ENCODE measurements at places on chromosomes 5 and 9.

GRCh38 chr9:5851445-5851844 is 18.5 kb upstream of the ERMP1 start:
- no peak for DNase-seq

DNA sequence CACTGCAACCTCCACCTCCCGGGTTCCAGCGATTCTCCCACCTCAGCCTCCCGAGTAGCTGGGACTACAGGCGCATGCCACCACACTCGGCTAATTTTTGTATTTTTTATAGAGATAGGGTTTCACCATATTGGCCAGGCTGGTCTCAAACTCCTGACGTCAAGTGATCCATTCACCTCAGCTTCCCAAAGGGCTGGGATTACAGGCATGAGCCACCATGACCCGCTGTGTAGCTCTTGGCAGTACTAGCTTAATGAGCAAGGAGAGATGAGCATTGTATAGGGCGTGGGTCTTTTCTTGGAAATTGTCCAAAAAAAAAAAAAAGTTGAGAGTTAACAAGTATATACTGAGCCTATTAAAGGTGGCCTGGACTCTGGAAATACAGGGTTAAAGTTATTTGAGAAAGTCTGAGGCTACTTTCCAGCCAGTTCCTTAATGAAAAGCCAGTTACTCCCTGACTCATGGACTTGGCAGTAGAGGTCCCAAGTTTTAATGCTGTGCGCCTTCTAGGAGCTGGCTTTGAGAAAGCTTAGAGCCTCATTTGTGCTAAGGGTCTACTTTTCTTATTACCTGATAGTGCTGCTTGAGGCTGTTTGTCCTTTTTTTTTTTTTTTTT is 4.2 kb upstream of the FGF18 start:
- DNase-seq: no peak

DNA sequence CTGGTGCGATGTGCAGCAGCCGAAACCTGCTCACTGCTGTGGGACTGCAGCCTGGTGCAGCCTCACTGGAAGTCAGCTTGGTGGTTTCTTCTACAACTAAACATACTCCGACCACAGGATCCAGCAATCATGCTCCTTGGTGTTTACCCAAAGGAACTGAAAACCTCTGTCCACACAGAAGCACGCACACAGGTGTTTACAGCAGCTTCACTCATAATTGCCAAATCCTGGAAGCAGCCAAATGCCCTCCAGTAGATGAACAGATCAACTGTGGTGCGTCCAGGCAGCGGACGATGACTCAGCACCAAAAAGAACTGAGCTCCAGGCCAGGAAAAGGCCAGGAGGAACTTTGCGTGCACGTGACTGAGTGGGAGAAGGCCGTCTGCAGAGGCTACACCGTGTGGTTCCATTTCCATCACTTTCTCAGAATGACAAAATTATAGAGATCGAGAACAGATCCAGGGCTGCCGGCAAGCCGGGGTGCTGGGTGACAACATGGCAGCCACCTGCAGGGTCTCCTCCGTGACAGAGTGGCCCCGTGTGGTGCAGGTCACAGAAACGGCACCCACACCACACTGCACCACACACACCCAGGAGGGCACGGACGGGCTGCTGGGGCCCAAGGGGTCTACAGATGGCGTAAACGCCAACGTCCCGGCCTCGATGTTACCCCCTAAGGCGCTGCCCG is 23.1 kb upstream of the NSMF start:
- no peak for DNase-seq

- no peak for DNase-seq
Observed at GRCh38 chr9:95103281-95103771, 214.2 kb downstream of the FANCC start.

GRCh38 chr9:132585954-132586829 is 3.8 kb downstream of the BARHL1 start:
- no peak for DNase-seq

- DNase-seq: no peak
Observed at GRCh38 chr5:148687427-148687826, 33.1 kb upstream of the HTR4 start.

GRCh38 chr5:154190595-154191304 is at the start of gene GALNT10:
TSS of gene GALNT10 (plus strand) at chr5:154190733. CDS start at chr5:154190867, 134 bp downstream.
- peak; percentile 12 for DNase-seq

DNA sequence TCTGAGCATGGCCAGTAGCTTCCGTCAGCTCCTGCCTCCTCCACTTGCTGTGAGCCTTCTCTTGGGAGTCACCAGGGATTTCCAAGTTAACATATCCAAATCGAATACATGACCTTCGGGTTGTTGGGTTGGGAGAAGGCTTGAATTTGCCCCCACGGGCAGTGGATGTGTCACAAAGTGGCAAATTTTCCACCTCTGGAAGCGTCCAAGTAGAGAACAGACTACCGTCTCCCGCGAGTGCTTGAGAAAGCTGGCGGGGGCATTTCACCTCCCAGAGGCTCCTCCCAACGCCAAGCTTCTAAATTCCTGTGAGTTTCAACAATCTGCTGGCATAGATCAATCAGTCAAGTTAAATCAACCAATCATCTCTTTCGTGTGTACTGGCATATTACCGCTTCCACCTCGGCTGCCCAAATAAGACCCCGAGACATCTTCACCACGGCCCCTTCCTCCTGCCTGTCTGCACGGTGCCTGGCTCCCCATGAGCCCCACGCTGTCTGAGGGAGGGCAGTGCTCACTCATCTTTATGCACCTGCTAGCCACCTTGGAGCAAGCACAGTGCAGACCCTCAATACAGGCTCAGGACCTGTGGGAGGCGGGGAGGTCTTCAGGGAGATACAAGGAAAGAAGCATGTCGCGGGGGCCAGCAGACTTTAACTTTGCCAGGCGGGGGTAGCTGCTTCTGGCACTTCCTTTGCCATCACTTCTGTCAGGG is 79.1 kb downstream of the MRPL36 start:
- no peak for DNase-seq

DNA sequence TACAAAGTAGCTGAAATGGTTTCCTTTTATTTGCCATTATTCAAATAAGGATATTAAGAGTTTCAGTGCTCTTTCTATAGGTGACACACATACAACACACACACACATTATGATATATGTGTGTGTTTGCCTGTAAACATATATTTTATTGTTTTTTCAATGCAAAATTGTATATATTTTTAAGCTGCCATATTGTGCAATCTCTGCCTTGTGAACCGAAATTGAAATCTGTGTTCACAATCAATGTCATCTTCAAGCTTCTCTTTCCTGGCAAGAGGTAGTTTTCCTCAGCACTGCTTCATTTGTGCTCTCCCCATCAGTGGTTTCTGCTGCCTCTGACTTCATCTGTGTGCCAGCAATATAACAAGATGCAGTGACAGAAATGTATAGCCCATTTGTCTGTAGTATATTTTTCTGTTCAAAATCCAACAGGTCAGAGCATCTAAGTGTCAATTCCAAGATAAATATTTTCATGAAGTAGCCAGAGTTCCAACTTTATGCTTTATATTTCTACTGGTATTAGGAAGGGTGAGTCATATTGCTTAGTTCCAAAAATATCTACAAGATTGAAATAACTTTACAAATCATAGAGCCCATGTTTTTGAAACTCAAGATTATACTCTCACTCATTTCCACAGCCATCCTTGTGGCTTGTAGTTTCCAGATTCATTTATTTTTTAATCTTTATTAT is 1704.8 kb upstream of the CDH9 start:
- no peak for DNase-seq

DNA sequence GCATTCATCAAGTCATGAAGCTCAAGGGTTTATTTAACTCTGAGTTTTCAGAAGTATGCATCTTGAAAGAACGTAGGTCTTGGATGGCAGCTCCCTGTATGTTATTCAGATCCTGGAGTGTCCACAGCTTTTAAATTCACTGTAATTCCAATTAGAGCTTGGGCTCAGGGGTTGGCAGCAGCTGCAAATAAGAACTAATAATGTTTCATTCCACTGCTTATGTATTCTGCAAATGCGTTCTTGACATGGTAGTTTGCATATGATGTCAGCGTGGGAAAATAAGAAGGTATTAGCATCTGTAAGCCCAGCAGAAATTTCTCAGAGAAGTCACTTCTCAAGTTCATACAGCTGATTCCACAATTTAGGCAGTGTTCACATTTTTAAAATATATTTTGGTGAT is 58.4 kb downstream of the RORB start:
- DNase-seq: no peak

GRCh38 chr5:135535820-135536801 is at the start of gene NEUROG1:
TSS of gene NEUROG1 (minus strand) at chr5:135535964. CDS start at chr5:135535690, 274 bp downstream.
- no peak for DNase-seq

DNA sequence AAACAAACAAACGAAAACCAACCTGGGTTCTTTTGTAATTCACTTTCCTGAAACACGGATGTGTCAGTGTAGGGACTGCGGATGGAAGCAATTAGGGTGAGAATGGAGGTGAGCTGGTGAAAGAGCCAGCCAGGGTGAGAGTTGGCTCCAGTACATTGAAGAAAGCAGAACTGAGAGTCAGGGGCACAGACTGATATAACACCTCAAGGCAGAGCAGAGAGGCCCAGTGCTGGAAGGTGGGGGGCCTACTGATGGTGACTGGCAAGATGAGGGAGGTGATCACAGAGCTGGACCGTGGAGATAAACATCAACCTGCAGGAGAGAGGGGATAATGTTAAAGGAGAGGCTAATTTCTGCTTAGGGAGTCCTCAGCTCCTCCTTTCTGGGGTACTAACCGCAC is 221.1 kb downstream of the MAN2A1 start:
- DNase-seq: no peak

DNA sequence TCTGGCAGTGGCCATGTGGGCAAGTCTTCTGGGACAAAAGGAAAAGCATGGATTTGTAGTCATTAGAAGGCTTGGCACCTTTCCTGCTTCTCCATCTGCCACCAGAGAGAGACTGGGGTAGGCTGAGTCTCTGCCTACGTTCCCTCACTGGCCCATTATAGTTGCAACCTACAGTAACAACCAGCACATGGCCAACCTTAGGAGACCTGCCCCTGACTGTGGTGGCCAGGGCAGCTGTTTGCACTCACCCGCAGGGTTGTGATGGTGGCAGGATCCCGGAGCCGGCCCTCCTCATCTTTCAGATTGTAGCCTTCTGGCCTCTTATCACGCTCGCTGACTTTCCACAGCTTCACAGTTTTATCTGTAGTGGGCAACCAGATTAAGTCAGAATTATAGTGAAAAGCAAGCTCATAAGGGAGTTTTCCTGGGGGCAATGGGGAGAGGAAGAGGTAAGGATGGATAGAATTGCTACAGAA is 174.9 kb upstream of the GPR151 start:
- DNase-seq: no peak

DNA sequence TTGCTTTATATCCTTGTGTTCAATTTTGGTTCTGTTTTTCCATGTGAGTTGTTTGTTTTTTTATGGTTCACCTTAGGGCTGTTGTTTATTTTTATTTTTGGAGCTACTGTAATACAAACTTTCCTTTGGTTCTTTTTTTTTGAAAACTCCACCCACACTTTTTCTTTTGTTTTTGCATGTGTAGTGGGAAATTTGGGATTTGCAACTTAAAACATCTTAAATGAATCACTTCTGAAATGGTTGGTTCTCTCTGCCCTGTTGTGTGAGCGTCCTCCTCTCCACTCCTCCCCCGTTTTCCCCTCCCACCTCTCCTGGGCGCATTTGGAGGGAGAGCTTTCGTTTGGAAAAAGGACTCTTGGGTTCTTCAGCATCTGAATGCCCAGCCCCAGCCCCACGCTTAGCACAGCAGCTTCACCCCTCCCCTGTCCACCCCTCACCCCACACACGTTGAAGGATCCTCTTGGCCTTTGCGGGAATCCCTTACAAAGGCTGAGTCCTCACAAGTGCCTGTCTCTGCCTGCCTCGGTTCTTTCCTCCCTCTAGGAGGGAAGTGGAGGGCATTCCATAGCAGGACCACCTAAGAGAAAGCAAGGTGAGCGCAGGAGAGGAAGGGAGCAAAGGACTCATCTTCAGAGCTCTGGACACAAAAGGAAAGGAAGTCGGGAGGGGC is 67.2 kb downstream of the DMRT1 start:
- no peak for DNase-seq

DNA sequence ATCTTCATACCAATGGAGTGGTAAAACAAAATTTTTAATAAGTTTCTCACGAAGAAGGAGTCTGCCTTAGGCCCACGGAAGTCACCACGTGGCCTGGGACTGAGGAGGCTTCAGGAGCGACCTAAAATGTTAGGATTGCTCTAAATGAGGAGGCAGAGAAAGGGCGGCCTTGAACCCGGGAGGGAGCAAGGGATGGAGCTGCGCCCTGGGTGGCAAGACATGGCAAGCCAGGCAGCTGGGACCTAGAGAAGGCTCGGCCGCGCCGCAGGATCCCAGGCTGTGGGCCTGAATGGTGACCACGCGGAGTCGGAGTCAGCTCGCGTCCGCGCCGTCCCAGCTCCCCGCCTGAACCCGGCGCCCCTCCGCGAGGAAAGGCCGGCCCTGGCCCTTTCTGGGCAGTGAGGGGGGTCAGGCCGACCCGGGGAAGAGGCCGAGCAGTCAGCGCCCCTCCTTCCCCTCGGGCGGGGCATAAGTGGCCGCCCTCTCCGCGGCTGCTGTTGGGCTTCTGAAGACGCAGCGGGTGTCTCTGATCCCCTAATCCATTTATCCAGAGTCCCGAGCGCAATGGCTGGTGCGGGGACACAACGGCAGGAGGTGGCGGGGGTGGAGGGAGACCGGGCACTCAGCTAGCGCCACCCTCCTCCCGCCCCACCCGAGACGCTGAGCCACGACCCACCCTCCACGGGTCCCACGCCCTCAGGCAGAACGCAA is 10.6 kb downstream of the IRX1 start:
- DNase-seq: no peak

- no peak for DNase-seq
Observed at GRCh38 chr9:5684101-5684500, 55.2 kb downstream of the RIC1 start.

DNA sequence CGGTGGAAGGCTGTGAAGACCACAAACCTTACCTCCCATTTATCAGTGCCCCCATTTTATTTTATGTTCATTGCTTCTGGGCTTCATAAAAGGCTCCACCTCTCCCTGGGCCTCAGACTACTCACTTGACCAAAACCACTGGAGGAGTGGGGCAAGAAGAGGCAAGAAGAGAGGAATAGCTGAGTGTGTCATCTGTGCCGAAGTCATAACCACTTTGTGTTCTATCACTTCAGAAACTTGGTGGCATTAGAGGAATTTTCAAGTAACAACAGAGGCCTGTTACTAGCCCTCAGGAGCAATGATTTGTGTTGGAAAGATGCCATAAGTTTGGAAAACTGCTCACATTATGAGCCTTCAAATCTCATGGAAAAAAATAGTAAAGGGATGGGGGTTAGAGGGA is 88.7 kb upstream of the PIK3R1 start:
- DNase-seq: no peak

DNA sequence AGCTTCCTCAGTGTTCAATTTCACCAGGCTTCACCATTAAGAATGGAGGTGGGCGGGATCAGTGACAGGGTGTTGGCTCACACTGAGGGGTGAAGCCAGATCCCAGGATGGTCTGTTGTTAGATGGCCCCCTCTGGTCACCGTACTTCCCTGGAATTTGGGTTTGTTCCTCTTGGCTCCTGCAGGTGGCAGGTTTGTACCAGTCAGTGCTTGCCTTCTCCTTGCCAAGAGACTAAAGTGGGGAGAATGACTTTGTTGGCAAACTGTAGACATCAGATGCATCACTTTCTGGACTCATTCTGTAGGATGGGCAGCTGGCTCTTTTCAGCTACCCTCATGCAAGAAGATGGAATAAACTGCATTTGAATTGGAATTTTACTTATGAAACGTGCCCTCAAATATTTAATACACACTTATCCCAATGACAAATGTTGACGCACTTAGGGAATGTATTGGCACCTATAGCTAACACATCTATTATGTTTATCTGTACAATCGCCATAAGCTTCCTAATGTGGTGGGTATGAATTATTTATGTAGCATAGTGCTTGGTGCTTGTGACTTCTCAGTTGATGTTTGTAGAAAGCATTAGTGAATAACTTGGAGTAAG is 31.4 kb upstream of the ANKRD55 start:
- no peak for DNase-seq

GRCh38 chr9:25726871-25727410 is 48.7 kb upstream of the TUSC1 start:
- no peak for DNase-seq

- no peak for DNase-seq
Observed at GRCh38 chr9:109168170-109168569, 1.1 kb upstream of the FRRS1L start.

Data from activated naive CD4-positive, alpha-beta T cell (primary cell).